ENCODE measurements at places on chromosomes 2 and 18.

GRCh38 chr2:133721118-133721517, 152.9 kb upstream of the NCKAP5 start:
- DNase-seq = no peak

DNA sequence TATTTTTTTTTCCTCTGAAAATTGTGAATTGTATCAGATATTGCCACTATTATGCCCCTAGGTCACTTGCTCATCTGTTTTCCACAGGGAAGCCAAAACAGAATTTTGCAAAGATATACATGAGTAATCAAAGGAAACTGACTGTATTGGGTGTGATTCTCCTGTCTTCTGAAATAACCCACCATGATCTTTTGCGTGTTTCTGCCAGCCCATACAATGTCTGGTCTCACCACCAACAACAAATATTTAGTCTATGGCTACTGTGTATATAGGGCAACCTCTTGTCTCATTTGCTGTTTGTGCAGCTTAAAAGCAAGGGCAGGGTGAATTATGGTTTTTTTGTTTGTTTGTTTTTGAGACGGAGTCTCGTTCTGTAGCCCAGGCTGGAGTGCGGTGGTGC, 26.5 kb downstream of the EPAS1 start:
- no peak for DNase-seq

DNA sequence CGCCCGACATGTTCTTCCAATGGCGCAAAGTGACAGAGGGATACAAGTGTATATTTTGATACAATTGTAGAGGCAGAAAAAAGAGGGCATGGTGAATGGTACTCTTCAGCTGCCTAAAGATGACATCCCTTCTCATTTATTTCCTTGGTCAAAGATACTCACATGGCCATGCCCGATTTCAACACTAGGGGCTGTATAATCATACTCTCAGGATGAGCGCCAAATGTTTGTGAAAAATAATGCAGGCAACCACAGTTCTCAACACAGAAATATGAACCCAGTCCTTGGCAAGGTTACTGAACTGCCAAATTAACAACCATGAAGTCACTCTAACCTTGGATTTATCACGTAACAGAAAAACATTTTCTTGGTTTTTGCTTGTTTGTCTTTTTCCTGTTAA, 204.4 kb downstream of the CCDC102B start:
- no peak for DNase-seq

DNA sequence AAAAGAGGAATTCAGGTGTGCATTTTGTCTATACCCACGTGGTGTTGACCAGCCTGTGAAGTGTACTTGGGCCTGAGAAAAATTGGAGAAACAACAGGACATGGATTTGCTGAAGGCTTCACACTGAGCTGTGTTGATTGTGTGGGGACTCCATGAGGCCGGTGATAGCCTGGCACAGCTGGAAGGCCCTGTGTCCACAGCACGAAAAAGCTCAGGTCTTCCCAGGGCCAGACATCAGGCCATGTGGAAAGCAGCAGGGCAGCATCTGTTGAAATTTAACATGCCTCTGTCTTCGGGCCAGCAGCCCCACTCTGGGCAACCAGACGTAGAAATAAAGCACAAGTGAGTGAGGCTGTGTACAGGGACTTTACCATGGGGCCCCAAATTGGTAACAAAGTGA, 84.1 kb downstream of the HS6ST1 start:
- no peak for DNase-seq

DNA sequence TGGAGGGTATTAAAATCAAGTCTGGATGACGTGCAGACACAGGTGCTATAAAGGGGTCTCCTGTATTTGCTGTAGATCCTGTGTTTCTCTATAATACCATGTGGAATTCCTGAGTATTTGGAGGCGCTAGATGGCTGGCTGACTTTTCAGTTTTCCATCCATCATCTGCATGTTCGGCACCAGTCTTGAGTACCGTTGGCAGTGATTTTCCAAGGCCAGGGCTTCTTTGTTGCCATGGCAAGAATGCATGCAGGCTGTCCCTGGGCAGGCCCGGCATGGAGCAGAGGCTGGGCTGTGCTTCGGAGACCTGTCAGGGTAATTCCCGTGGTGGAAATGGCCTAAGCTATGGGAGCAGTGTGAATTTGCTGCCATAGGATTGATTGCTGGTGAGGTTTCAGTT, 405.9 kb upstream of the HS6ST1 start:
- DNase-seq = no peak

DNA sequence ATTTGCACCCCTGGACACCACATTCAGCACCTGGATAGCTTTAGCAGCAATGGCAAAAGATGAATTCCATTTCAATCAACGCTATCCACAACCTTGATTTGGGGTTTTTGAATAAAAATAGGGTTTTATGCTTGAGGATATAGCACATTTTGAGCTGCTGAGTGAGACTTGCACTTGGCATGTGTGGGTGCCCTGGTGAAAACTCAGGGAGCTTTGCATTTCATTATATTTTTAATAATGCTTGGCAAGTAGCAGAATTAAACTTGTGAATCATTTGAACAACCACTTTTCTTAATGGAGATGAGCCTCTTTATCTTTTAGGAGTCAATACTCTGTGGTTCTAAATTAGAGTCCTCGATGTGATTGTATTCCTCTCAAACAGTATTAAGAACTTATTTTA, 252.4 kb downstream of the PLCL1 start:
- no peak for DNase-seq

DNA sequence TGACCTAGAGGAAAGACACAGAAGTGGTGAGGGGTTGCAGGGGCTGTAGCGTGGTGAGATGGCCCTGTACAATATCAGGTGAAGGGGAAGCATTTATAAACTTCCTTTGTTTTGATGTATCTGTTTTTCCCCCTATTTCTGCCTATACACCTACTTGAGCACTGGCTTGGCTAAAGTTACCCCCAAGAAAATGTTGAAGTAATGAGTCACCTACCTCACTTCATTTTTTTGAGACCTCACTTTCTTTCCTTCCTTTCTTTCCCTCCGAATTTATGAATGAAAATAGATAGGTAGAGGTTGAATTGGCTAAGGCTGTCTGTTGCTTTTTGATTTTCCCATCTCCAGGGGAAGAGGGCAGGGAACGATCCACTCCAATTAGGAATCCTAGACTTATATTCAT, 231.1 kb upstream of the EPAS1 start:
- no peak for DNase-seq

- no peak for DNase-seq
Observed at GRCh38 chr2:170336408-170336807, 158.5 kb downstream of the MYO3B start.

DNA sequence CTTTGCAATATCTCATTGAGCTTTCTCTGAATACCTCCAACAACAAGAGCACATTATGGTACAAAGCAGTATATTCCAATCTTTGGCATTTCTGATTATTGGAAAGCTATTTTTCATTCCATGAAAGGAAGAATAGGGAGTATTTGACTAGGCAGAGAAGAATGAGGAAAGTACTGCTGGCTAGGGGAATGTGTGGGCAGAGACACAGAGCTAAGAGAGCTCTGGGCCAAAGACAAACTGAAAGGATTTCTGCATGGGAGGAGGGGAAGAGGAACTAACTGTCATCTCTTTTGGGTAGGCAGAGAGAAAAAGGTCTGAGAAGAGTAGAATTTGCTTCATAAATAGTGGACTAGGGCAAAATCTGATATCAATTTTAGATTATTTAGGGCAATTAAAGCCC, 150.8 kb downstream of the CCDC85A start:
- DNase-seq = no peak

DNA sequence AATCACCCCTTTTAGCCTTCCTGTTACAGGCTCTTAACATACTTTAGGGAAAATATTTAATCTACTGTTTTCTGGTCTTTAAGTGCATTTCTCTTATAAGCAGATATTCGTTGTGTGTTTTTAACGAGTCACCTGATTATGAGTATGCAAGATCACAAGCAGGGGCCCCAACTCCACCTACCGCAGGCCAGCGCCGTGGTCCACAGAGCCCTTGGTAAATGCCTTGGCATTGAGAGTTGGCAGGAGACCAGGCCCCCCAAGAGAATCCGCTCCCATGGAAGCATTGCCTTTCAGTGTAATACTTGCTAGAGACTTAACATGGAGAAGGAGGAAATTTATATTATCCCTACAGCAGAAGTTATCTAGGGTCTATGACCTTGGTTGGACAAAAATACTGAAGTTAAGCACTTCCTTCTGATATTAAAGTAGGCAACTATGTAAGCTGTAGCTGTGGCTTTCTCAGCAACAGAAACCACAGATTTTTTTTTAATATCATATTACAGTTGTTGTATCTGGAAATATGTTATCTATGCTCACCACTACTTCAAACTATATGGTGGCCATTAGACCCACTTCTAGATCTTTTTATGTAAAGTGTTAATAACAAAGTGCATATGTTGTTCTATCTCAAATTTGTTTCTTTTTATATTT, 241.8 kb upstream of the MGAT5 start:
- no peak for DNase-seq

- DNase-seq = no peak
Observed at GRCh38 chr2:178484245-178485041, 4.2 kb downstream of the PLEKHA3 start.

DNA sequence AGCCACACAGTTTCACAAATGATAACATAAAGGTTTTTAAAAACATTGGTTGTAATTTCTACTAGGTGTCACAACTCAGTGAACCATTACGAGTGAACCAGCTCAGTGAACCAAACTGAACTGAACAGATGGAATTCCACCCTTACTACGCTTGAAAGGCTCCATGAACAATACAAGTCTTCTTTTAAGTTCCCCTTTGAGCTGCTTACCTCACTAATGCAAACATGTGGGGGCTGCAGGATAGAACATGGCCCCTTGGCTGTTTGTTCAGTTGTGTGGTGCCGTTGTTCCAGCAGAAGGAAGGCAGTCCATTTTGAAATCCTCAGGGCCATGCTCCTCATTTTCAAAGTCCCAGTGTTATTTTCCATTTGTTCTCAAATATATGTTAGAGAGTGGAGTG, 30.7 kb upstream of the KLHL14 start:
- DNase-seq = no peak

GRCh38 chr2:237858294-237859081, 935 bp upstream of the RAMP1 start:
- DNase-seq = no peak

- DNase-seq = no peak
Observed at GRCh38 chr2:19021100-19021476, 337.3 kb downstream of the OSR1 start.

GRCh38 chr2:196318517-196319377, 147.4 kb upstream of the STK17B start:
- no peak for DNase-seq

GRCh38 chr2:207357216-207357615, 172.5 kb upstream of the CREB1 start:
- DNase-seq = no peak
